ENCODE measurements at places on chromosomes 11 and 22.

GRCh38 chr11:86999859-87000753 lies 37.6 kb upstream of the TMEM135 start:
- DNase-seq: no peak

GRCh38 chr11:94449029-94449428 lies 44.6 kb downstream of the MRE11 start:
- DNase-seq: no peak

GRCh38 chr11:11857769-11858168 lies 16.0 kb downstream of the USP47 start:
- DNase-seq: no peak

DNA sequence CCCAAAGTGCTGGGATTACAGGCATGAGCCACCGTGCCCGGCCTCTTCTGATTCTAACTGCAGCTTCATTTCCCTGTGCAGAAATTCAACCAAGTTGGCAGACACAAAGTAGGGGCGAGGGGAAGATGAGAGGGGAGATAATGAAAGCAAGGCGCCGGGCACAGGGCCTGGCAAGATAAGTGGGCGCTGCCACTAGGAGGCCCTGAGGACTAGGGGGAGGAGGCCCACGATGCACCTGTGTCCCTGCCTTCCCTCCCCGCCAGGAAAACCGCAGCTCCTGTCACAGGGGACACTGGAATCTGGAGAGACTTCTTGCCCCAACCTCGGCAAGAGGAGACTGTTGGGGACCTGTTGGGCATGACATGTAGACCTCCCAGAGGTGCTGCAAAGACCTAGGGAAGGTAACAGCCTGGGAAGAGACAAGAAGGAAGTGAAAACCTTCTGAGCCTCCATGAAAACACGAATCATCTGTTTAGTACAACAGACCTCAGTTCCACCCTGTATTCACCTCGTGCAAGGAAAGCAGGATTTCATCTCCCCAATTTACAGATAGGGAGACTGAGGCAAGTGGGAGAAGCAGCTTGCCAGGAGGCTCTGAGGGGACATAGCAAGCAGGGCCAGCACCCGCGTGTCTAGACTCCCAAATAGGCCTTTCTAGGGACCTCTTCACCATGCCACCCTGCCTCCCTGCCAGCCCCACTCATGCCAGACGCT lies 3.1 kb upstream of the LGALS1 start:
- DNase-seq: no peak

- no peak for DNase-seq
Measured at GRCh38 chr11:28043930-28044709, 63.8 kb downstream of the KIF18A start.

DNA sequence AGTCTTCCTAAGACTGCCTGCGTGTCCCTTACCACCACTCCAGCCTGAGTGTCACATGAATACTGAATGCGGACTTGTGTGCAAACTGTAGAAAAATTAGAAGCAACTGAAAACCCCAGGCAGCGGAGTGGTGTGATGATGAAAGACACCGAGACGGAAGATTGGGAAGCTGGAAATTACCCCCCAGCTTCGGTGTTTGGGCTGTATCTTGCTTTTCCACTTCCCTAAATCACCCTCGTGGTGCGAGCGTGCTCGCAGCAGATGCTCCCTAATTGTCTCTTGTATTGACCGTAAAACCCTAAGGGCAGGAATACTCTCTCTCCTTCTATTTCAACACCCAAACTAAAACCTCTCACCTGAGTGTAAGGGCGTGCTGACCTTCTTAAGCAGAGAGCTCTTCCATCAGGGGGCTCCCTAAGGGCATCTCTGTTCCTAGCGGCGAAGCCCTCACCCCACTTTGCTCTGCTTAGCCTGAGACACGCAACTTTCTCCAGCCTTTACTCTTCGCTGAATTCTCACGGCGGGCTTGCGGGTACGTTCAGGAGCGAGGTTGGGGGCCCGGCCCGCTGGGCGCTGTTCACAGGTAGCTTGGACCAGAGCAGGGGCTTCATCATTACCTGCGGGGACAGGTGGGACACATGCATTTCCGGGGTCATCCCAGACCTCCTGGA lies 62.4 kb downstream of the CRYBB2 start:
- DNase-seq: no peak

Data from NCI-H2081 (cell line).